ENCODE measurements at places on chromosomes 11 and 22.

DNA sequence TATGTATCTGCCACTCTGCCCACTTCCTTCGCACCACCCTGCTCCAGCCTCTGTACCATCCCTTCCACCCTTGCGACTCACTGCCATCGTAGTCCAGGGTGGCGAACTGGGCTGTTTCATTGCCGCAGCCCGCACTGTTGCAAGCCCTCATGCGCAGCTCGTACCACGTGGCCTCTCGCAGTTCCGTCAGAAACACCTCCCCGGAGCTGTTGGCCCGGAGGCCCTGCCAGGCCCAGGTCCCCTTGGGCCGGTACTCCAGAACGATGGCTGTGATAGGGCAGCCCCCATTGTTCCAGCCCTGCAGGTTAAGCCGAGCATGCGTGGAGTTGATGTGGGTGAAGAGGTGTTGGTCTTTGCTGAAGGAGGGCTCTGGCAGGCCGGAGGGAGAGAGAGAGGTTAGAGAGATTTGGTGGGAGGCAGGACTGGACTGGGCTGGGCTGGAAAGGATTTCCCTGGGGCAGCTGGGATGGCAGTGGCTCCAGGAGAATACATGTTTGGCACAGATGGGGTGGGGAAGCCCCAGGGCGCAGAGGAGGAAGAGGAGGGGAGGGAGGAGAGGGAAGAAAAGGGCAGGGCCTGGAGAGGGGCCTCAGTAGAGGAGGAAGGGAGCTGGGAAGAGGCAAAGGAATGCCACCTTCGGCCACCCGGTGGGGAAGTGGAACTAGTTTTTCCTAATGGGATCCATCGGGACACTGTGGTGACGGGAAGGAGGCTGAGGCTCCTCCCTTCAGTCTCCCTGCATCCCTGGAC, 109.6 kb downstream of the CEP164 start:
- no peaks in the 10 kb centered on the region for H3K27me3 ChIP-seq
- DNase-seq: no peak
- H3K4me1 ChIP-seq: no peaks in the 10 kb centered on the region

GRCh38 chr11:123517559-123518364, 87.7 kb downstream of the GRAMD1B start:
- H3K27ac ChIP-seq: no peak overlapping the region
- H3K36me3 ChIP-seq: no peaks in the 10 kb centered on the region
- H3K4me1 ChIP-seq: peaks cover 10% of the 10 kb centered on the region
- H3K27me3 ChIP-seq: no peaks in the 10 kb centered on the region
- peak; percentile 7 for DNase-seq

DNA sequence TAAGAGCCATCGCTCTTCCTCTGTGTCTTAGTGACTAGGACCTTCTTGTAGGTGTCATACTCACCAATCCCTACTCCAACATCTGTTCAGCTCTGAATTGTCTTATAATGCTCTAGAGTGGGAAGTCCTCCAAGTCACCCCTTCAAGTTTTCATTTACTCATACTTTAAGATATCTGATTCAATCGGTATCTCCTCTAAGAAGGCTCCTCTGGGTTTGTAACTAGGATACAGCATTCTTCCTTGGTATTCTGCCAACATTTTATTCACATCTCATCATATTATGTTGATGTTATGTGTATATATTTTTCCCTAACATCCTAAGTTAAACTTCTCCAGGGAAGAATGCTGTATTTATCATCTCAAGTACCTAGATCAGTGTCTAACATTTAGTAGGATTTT, 662.1 kb downstream of the NTM start:
- no peaks in the 10 kb centered on the region for H3K4me1 ChIP-seq
- no peaks in the 10 kb centered on the region for H3K27me3 ChIP-seq
- no peaks in the 10 kb centered on the region for H3K36me3 ChIP-seq
- no peak overlapping the region for H3K27ac ChIP-seq
- H3K4me3 ChIP-seq: no peak overlapping the region
- no peak for DNase-seq

DNA sequence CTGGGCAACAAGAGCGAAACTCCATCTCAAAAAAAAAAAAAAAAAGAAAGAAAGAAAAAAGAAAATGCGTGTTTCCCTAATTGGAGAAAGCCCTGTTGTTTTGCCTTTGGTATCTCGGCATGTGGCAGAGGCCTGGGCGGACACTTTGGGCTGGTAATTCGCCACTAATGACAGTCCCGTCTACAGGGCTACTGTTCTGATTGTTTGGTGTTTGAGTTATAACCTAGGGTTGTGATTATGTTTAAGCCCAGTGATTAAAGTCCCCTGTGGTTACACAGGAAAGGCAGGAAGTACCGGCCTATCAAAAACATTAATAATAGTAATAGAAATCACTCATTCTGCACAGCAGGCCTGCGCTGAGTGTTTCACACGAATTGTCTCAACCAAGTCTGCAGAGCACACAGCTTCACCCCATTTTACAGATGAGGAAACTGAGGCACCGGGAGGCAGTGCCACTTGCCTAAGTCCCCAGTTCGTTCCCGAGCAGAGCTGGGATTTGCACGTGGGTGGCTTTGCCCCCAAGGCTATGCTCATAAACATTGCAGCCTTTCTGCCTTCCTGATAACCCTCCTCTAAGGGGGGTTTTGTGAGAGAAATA, 39.1 kb upstream of the GRAMD4 start:
- no peaks in the 10 kb centered on the region for H3K36me3 ChIP-seq
- no peak overlapping the region for H3K27ac ChIP-seq
- H3K27me3 ChIP-seq: no peaks in the 10 kb centered on the region
- no peak for DNase-seq
- H3K4me1 ChIP-seq: peaks cover 35% of the 10 kb centered on the region

DNA sequence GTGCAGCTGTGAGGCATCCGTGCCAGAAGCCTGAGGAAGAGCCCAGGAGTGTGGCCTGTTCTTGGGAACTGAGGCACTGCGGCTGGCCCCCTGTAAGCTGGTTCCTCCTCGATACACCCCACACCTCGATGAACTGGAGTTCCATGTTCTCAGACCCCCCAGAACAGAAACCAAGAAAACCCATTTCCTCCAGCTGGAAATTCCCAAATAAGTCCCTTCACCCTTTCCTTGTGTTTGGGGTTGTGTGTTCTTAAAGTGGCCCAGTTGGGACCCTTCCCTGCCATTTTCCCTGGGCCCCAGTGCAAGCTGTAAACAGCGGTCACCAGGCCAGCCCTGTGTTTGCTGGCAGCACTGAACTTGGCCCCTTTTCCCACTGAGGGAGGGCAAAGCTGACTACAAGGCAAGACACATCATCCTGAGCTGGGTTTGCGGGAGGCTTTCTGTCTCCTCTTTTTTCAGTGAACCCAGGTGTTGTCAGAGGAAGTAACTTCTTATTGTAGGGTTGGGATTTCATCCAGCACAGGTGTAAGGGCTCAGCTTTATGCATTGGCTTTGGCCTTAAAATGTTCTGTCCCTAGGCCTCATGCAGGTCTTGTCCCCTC, 60.1 kb upstream of the MPEG1 start:
- H3K4me1 ChIP-seq: peaks cover 27% of the 10 kb centered on the region
- H3K4me3 ChIP-seq: no peak overlapping the region
- no peak for DNase-seq
- no peaks in the 10 kb centered on the region for H3K27me3 ChIP-seq
- H3K36me3 ChIP-seq: no peaks in the 10 kb centered on the region

DNA sequence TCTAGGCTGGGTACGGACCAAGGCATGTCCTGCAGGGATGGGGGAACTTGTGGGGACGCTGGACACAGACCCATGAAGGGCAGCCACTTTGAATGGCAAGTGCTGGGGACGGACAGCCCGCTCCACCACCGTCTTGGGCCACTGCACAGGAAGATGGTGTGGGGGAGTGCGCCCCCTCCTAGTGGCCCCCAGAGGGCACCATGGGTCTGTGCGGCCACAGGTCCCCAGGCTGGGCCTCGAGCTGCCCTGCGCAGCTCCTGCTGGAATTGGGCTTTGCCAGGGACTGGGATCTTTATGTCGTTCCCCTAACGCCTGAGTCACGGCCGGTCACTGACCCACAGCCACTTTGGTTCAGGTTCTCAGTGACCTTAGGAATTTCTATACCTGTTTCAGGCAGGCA, 44.4 kb downstream of the NAT10 start:
- no peaks in the 10 kb centered on the region for H3K27me3 ChIP-seq
- H3K27ac ChIP-seq: no peak overlapping the region
- H3K36me3 ChIP-seq: peaks cover 54% of the 10 kb centered on the region
- H3K4me3 ChIP-seq: no peak overlapping the region
- no peaks in the 10 kb centered on the region for H3K4me1 ChIP-seq

- H3K27ac ChIP-seq: no peak overlapping the region
- no peak for DNase-seq
- no peaks in the 10 kb centered on the region for H3K36me3 ChIP-seq
- no peak overlapping the region for H3K4me3 ChIP-seq
- H3K4me1 ChIP-seq: peaks cover 16% of the 10 kb centered on the region
These were observed 4.2 kb downstream of the PLAAT3 start for GRCh38 chr11:63609971-63610580.

DNA sequence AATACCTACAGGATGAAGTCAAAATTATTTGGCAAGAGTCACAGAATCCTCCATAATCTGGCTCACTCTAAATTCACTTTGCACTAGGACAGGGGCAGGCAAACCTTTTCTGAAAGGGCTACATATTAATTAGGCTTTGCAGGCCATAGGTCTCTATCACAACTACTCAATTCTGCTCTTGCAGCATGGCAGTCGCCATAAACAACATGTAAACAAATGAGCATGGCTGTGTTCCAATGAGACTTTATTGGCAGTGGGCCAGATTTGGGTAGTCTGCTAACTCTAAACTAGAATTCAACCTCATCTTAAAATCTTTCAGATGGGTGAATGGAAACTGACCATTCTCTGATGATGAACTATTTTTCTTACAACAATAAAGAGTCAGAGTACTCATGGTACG, 5.8 kb downstream of the THRSP start:
- no peak overlapping the region for H3K4me3 ChIP-seq
- H3K27ac ChIP-seq: no peak overlapping the region
- H3K36me3 ChIP-seq: peaks cover 40% of the 10 kb centered on the region
- no peak for DNase-seq

- H3K36me3 ChIP-seq: no peaks in the 10 kb centered on the region
- no peaks in the 10 kb centered on the region for H3K27me3 ChIP-seq
- no peak overlapping the region for H3K27ac ChIP-seq
These were observed 83.5 kb downstream of the BDNF start for GRCh38 chr11:27616711-27617110.

DNA sequence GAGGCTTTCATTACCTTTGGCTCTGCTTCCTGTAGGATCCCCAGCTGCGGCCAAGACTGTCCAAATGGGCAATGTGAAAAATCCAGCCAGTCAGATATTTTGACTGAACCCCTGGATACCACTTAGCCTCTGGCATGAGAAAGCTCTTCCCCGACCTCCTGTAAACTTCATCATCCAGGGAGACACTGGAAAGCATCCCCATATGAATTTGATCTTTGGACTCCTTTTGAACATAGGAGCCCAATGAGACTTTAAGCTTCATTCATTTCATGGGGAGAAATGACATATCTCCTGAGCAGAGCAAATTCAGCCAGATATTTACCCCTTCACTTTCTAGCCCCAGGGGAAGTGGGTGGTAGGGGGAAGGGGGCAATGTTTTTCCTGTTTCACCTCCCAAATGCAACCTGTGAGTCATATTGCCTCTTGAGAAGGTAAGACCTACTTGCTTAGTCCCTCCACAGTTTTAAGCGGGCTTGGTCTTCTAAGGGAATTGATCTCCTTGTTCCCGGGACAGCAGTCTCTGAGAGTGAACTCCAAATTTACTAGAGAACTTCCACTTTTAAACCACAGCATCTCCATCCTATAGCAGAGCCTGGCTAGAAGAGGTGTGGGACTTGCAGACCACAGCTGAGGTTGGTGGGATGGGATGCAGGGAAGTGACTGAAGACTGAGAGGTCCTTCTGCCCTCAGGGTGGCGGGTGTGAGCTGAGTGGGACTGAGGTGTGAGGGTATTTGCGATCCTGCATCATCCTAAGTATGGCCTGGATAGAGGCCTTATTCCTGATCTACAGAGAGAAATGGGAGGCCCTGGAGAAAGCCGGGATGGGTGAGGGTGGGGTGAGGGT, 20.3 kb upstream of the POU2AF1 start:
- DNase-seq: no peak
- H3K4me3 ChIP-seq: no peak overlapping the region
- no peaks in the 10 kb centered on the region for H3K4me1 ChIP-seq
- H3K27ac ChIP-seq: no peak overlapping the region
- no peaks in the 10 kb centered on the region for H3K27me3 ChIP-seq

GRCh38 chr11:6315811-6316425, 4.4 kb downstream of the CAVIN3 start:
- H3K27ac ChIP-seq: no peak overlapping the region
- H3K36me3 ChIP-seq: no peaks in the 10 kb centered on the region
- H3K4me1 ChIP-seq: peaks cover 20% of the 10 kb centered on the region
- peaks cover 37% of the 10 kb centered on the region for H3K27me3 ChIP-seq
- H3K4me3 ChIP-seq: no peak overlapping the region

- DNase-seq: no peak
- peaks cover 9% of the 10 kb centered on the region for H3K27me3 ChIP-seq
- no peaks in the 10 kb centered on the region for H3K4me1 ChIP-seq
- H3K27ac ChIP-seq: no peak overlapping the region
These were observed 130.7 kb downstream of the MN1 start for GRCh38 chr22:27670701-27671412.

- H3K27ac ChIP-seq: no peak overlapping the region
- H3K27me3 ChIP-seq: no peaks in the 10 kb centered on the region
- DNase-seq: no peak
- H3K36me3 ChIP-seq: no peaks in the 10 kb centered on the region
- no peak overlapping the region for H3K4me3 ChIP-seq
- no peaks in the 10 kb centered on the region for H3K4me1 ChIP-seq
These were observed 23.3 kb upstream of the PPP6R3 start for GRCh38 chr11:68436985-68437926.

GRCh38 chr22:46578251-46578823, 40.9 kb upstream of the CELSR1 start:
- peak overlapping the region; percentile 65 for H3K4me3 ChIP-seq
- H3K27me3 ChIP-seq: no peaks in the 10 kb centered on the region
- H3K27ac ChIP-seq: no peak overlapping the region
- no peaks in the 10 kb centered on the region for H3K36me3 ChIP-seq
- peaks cover 46% of the 10 kb centered on the region for H3K4me1 ChIP-seq

DNA sequence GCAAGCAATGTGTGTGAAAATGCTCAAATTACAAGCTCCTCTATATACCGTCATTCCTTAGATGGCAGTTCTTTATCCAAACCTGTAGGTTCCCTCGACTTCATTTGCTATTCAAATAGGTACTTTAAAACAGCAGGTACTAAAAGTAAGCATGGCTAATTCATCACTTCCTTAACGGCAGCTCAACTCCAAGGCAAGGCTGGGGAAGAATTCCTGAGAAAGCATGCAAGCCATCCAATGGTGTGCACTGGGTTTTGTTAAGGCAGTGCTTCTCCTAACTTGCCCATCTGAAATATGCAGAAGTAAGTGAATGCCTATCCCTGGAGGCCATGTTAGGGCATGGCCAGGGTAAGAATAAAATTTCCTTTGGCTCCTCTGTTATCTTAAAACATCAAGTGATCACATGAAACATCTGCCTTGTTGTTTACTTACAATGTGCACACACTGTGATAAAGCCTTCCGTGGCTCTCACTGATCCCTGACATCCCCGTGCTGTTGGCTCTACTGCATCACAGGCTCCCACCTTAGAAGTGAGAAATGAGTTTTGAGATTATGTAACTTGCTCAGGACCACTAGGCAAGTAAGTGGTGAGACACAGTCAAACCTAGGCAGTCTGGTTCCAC, 52.1 kb downstream of the SMCO4 start:
- DNase-seq: no peak
- no peaks in the 10 kb centered on the region for H3K36me3 ChIP-seq
- H3K4me3 ChIP-seq: no peak overlapping the region
- H3K27ac ChIP-seq: no peak overlapping the region
- H3K4me1 ChIP-seq: no peaks in the 10 kb centered on the region

Measured in CD4-positive, alpha-beta T cell (primary cell).